Progenitor cell of endocrine pancreas (in vitro differentiated cells): ENCODE measurements at places on chromosomes 3 and 15.

- DNase-seq: peak; percentile 2
Observed at GRCh38 chr15:101012326-101013200, 93.4 kb downstream of the LRRK1 start.

DNA sequence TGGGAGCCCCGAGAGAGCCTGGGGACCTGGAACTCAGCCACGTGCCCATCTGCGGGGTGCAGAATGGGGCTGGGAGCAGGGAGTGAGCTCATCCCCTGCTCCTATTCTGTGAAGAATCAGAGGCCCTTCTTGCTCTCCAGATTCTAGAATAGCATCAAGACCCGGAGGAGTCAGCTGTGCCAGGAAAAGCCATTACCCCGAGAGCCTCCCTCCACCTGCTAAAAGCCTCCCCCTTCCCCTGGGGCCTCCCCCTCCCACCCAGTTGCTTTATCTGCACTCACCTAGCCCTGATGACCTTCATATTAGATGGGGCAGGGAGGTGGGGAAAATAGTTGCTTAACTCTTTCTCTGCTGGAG is 23.1 kb downstream of the CCDC33 start:
- DNase-seq: no peak

- DNase-seq: no peak
Observed at GRCh38 chr3:147423798-147424580, 14.8 kb downstream of the ZIC1 start.

DNA sequence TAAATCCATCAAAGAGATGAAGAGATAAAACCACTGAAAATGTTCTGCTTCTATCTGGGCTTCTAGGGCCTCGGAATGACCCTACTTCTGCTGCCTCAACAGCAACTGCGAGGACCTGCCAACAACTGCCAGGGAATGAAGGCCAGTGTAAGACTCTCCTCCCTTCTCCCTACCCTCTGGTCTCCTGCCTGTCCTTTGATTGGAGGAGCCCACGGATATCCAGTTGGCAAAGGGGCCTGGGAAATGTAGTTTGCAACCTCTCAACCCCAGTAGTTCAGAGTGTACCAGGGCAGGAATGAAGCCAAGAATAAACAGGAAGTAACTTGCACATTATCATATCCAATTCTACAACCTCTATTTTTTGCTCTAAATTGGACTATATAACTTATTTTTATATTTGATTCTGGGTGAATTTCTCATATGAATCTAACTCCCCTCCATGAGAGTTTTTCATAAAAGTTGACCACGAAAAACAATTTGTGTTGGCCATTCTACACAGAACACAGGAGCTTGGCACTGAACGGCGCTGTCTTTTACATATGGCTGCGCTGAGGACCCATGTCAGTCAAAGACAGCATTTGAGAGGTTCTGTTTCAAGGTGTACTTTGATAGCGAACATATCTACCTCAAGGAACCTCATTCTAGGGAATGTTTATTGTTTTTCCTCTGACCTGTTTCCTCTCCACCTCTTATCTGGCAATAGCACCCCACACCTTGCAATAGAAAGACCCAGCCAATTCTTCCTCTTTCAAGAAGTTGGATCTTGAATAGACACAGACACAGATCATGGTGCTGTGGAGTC is 91.1 kb upstream of the RNF7 start:
- DNase-seq: no peak

DNA sequence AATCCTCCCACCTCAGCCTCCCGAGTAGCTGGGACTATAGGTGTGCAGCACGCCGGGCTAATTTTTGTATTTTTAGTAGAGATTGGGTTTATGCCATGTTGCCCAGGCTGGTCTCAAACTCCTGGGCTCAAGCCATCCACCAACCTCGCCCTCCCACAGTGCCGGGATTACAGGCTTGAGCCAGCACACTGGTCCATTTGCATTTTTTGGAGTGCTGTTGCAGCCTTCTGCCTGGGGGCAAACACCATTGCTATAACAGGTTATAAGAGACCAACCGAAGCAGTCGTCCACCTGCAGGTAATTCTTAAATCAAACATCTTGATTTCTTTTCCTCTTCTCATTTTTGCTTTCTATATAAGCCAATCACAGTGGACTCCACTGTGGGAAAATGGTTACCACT is 27.7 kb downstream of the ACKR4 start:
- DNase-seq: no peak
